ENCODE measurements at places on chromosomes 12 and 14.

DNA sequence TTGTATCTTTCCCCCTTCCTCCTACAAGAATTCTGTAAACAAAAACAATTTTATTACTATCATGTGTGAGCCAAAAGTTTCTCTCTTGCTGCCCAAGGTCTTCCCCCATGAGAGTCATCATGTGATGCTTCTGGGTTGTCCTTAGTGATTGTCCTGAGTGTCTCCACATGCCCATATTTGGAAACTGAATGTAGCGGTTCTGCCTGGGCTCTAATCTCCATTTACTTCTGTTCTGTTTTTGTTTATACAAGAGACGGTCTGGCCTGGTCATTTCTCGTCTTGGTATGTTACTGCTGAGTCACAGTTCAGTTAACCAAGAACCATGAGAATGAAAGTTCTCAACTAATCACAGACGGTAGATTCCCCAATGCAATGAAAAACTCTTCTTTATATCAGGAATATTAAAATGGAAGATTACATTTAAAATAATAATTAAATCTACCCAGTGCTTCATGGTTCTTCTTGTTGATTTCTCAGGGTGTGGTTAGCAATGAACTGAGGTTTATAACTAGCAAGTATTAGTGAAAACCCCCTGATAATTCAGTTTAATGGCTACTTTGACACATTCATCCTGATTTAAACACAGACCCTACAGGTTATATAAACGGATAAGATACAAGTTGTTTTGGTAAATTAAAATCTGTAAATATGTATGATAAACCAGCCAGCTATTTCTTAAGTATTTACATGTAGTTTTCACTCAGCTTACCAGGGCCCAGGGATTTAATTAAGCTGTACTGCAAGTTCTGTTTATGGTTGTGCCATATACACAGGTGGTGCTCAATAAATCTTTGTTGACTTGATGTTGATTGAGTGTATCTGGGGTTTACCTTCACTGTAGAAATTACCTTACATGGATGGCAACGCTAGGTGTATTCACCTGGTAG is 81.1 kb downstream of the PELI2 start:
- peak; percentile 63 for DNase-seq

DNA sequence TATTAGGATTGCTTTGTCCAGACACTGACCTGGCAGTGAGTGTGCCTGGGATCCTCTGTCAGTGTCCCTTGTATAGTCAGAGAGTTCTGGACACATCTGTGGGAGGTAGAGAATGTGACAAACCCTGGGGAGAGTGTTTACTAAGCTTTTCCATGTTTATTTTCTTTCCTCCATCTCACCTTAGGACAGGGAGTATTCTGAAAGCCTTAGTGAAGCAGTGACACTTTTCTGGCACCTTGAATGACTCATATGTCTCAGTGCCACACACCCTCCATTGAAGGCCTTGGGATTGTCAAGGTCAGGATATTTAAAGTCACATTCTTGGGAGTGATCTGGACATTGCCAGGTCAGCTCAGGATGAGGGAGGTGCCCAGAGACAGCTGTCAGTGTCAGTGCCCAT is 34.9 kb upstream of the CTDSP2 start:
- DNase-seq, result no peak

- no peak for DNase-seq
Observed at GRCh38 chr14:97457575-97458085, 660.4 kb downstream of the VRK1 start.

- no peak for DNase-seq
Observed at GRCh38 chr12:85043829-85044228, 7.7 kb downstream of the LRRIQ1 start.

GRCh38 chr12:103105971-103106597 is 148.6 kb downstream of the ASCL1 start:
- DNase-seq, result no peak

DNA sequence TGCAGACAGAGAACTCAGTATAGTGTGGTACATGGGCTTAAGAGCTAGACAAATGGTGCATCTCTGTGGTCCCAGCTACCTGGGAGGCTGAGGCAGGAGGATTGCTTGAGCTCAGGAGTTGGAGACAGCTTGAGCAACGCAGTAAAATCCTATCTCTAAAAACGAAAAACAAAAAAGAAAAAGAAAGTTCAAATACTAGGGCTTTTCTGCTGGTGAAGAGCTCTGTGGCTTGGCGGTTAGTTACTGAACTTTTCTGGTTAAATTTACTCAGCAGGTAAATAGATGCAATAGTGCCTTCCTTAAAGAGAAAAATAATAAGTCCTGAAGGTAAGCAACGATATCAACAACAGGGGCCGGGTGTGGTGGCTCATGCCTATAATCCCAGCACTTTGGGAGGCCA is 31.4 kb upstream of the RAP1B start:
- DNase-seq, result no peak

- no peak for DNase-seq
Observed at GRCh38 chr12:68030248-68030647, 41.0 kb downstream of the IFNG-AS1 start.

- DNase-seq, result no peak
Observed at GRCh38 chr12:27133022-27133590, 50.7 kb upstream of the C12orf71 start.

GRCh38 chr14:72801381-72801812 is 92.5 kb downstream of the DPF3 start:
- DNase-seq, result peak; percentile 68

GRCh38 chr12:42468341-42468821 is 121.2 kb downstream of the PRICKLE1 start:
- DNase-seq, result no peak

DNA sequence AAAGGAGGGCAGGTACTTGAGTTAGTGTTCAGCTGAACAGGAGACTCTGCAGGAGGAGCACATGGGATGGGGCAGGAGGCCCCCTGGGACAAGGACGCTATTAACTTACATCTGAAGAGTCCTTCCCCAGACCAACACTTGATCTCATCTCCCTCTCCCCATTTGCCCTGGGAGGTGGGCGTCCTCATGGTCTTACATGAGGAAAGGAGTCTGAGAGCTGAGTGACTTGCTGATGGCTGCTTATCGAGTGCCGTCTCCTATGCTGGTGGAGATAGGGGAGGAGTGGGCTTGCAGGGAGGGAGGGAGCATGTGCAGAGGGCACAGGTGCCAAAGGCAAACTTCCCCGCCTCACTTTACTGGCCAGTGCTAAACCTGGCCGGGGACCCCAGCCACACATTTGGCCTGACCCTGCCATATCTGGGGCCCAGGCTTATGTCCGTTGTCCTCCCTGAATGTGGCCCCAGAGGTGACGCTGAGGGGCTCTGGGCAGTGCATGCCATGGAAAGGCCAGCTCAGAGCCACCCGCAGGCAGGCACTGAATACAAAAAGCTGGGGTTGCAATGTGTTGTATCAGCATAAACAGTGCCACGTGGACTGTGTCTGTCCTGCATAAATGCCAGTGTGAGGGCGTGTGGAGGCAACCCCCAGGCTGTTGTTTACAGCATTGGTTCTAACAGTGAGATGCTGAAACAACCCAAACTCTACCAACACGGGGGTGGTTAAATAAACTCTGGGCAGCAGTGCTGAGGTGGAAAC is 29.4 kb downstream of the FAIM2 start:
- no peak for DNase-seq

DNA sequence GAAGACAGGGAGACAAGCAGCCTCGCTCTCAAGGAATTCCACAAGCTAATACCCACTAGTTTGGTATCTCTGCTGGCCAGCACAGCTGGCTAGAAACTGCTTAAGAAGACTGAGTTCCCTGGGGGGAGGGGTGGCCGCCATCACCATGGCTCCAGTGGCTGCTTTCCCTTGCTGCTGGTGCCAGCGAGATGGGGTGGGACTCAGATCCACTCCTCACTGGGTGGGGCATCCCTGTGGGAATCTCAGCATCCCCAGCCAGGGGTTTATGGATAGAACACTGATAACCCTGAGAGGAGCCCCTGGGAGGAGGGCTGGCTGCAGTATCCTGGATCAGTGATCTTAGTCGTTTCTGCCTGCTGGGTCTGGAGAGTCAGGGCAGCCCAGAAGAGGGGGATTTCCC is 170.6 kb upstream of the MDGA2 start:
- no peak for DNase-seq

GRCh38 chr12:78018171-78018910 is 187.6 kb downstream of the NAV3 start:
- no peak for DNase-seq

DNA sequence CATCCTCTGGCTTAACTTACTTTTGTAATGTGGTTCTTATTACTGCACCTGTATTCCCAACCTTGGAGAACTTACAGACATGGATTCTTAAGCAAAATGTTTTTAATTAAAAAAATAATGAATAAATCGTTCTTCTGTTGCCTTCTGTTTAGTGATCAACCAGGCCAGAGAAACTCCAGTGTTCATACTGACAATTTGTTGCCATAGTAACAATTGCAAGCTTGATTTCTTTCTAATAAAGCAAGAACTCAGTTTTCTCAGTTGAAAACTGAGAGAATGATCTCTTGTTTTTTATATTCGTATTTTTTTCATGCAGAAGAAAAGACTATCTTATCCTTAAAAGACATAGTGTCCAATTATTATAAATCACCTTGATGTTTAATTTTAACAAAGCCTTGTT is 106.5 kb upstream of the LMNTD1 start:
- no peak for DNase-seq

- DNase-seq, result no peak
Observed at GRCh38 chr14:22338917-22339715, 249.9 kb downstream of the DAD1 start.

GRCh38 chr12:13596714-13597113 is 384.7 kb downstream of the GRIN2B start:
- no peak for DNase-seq

DNA sequence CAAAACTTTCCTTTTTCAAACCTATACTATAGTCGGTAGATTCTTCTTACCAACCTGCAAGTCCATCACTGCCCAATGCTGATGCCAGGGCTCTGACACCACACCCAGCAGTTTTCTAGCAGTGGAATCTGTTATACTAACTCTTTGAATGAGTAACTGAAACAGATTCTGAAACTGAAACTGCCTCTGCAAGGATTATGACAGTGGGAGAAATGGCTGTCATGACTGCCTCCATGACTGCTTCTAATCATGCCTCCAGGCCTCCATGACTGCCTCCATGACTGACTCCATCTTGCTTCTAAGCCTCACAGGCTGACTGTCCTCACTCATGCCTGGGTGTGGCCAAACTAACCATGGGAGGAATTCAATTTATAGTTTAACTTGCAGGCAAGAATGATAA is 29.4 kb upstream of the OXA1L start:
- DNase-seq, result no peak

- no peak for DNase-seq
Observed at GRCh38 chr12:82665142-82665923, 21.4 kb upstream of the TMTC2 start.

DNA sequence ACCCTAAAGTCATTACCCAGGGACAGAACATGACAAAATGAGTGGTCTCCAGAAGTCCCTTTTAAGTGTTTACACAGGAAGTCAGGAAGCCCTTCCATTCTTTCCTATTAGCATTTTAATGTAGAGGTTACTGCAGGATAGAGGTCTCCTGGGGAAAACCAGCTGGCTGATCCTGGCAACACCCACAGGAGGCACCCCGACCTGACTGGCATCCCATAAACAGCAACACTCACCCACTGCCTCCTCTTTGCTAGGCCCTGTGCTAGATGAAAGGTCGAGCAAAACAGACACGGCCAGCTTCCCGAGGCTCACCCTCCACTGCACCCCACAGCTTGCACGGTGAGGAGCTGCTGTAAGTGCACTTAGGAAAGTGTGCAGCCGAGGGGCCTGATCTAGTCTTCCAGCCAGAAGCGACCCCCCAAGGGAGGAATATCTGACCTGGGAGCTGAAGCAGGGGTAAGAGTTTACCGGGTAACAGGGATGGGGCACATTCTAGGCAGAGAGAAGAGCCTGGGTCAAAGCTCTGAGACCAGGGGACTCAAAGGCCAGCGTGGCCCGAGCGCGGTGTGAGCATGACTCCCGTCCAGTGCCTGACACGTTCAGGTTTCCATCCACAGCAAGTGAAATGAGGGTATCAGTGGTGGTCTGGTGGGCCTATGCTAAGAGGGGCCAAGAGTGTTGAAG is 9.0 kb downstream of the DAZAP2 start:
- no peak for DNase-seq

GRCh38 chr12:130761537-130762318 is 45.6 kb upstream of the RIMBP2 start:
- DNase-seq, result peak; percentile 72

DNA sequence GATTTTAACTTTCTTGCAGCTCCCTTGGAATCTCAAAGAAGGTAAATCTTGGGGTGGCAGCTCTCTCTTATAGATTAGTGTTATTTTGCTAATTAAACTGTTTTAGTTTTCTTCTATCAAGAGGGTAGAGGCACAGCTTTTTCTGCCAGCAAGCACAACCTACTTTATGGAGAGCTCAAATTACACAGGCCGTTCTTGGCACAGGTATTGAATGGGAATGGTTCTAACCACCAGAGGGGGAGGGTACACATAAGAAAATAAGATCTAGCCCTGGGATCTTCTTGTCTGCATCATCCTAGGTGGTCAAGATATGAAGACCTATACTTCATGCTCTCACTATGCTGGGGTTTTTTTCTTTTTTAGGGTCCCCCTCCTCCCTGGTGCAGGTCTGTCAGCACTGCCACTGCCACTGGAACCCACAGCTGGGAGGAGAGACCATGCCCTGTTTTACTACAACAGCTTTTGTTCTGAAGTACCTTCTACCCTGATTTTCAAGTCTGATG is 48.6 kb upstream of the STAC3 start:
- DNase-seq, result no peak

- peak; percentile 76 for DNase-seq
Observed at GRCh38 chr14:92680781-92681650, 67.4 kb downstream of the LGMN start.

GRCh38 chr12:105567061-105567460 is 236.6 kb downstream of the C12orf75 start:
- DNase-seq, result no peak

DNA sequence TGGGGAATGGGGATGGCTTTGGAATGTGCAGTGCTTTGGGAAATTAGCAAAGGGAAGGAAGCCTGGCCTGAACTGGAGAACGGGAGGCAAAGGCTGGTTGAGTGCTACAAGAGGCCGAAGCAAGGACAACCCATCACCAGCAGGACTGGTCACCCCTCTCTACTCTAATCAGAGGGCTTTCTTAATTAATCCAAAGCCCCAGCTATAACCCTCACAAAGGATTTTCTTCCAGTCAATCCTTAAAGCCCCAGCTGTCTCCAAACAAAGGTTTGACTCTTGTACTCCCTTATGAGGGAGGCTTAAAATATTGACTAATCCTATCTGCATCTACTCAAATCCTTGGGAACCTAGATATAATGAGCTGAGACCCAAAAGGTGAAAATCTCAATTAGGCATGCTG is 256.3 kb downstream of the NTF3 start:
- no peak for DNase-seq

DNA sequence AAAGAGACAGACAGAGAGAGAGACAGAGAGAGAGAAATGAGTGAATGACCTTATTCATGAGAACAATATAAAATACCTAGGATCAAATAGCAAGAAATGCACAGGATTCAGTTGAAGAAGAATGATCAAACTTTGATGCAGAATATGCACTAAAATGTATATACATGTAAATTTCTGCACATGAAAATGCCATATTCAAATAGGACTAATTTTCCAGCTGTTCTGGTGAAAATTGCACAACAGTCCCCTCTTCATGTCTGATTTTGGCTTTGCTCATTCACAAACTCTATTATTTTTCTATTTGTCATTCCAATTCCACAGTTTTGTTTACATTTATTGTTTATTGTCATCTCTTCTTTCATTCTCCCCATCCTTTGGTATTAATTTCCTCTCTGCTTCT is 34.2 kb downstream of the PRB2 start:
- no peak for DNase-seq

All from A549 (cell line).